ENCODE measurements at places on chromosomes 13 and 19. TPM values are rescaled to one million over a fixed set of nuclear protein-coding genes. Genes with fewer than 3 reads are reported as not detected.

The COL4A1 gene
- 4.9 TPM for total RNA-seq

The OR10H5 gene
- 0.15 TPM for total RNA-seq

The WASF3 gene
- total RNA-seq: 34.6 TPM

DNA sequence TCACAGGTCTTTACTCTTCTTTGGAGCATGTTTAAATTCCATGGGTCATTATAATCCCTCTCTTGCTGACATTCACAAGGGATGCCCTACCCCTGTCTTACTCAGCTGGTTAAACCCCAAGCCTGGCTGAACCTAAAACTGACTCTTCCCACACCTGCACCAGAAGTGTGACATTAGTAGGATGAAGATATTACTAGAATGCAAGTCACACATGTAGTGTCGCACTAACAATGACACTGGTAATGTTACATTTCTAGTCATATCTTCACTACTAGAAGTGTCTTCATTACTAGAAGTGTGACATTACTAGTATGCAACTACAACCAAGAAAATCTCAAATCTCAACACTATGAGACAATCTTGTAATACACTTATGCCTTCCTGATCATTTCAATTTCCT is 14.2 kb downstream of the ZAR1L start:
- no peak for ATAC-seq

- peak; percentile 23 for ATAC-seq
Observed at GRCh38 chr13:102913914-102914313, 68.1 kb downstream of the ERCC5 start.

DNA sequence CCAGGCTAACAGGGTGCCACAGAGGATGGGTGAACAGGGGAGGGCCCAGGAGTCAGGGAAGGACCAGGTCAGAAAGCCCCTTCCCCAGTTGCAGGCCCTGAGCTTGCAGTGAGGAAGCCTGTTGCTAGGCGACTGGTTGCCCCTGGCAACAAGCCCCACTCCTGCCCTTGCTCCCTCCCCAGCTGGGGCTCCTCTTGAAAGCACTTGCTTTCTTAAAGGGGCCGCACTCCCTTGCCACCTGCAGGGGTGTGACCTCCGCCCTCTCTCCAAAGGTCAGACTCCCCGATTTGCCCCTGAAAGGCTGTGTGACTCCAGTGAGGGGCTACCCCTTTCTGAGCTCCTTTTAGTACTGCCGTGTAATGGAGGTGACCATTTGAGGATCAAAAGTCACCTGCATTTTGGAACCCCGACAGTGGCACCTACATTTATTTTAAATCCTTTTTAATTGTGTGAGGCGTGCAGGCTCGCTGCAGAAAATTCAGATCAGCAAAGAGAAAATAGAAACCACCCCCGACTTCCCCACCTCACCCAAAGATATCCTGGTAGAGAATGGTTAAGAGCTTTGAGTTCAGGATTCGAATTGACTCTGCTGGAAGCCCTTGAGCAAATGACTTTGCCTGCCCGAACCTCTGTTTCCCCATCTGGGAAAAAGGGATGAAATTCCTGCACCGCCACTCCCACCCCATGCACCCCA is 4.8 kb downstream of the FCHO1 start:
- ATAC-seq: peak; percentile 81

GRCh38 chr13:114106991-114107685 is 25.3 kb downstream of the RASA3 start:
- ATAC-seq: no peak

DNA sequence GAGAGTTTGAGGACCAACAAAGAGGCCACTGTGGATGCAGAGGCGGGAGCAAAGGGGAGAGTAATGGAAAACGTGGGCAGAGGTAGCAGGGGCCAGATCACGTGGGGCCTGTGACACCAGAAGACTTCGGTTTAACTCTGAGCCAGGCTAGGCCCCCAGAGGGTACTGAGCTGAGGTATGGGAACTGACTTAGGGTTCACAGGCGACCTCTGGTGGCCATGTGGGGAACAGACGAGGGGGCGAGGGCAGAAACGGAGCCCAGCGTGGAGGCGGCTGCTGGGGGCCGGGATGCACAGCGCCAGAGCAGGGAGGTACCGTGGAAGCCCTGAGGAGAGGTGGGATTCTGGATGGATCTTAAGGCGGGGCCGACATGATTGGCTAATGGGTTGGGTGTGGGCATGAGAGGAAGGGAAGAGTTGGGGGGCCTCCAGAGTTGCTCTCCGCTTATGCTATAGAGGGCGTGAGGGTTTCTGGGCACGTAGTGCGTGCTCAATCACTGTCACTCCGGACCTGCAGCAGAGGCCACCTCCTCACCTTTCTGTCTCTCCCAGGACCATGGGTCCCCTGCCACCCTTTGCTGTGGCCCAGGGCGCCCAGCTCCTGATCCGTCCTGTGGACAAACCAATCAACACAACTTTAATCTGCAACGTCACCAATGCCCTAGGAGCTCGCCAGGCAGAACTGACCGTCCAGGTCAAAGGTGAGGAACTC is 13.7 kb downstream of the PVR start:
- ATAC-seq: no peak

GRCh38 chr13:27956576-27957300 is 12.4 kb downstream of the CDX2 start:
- no peak for ATAC-seq

Data from motor neuron (in vitro differentiated cells).